ENCODE measurements at places on chromosomes 13 and 19.
A peak's percentile ranks its signal among the peaks of the same experiment; 100 is the strongest.

GRCh38 chr13:74062933-74063332 is 71.3 kb downstream of the KLF12 start:
- DNase-seq: peak; percentile 37

GRCh38 chr13:63184693-63185092 is 1769.0 kb upstream of the PCDH20 start:
- no peak for DNase-seq

- DNase-seq: no peak
Measured at GRCh38 chr13:110436276-110436675, 125.2 kb downstream of the RAB20 start.

- DNase-seq: no peak
Measured at GRCh38 chr13:43094901-43095300, 71.5 kb downstream of the DNAJC15 start.
